AG04450 (cell line): ENCODE measurements at places on chromosomes 6 and 20.

- no peak for DNase-seq
These were observed 81.2 kb downstream of the SPTLC3 start for GRCh38 chr20:13089950-13090469.

GRCh38 chr6:34205466-34205865, 31.2 kb upstream of the HMGA1 start:
- no peak for DNase-seq

- DNase-seq: no peak
These were observed 71.5 kb upstream of the BMP2 start for GRCh38 chr20:6696001-6696400.

GRCh38 chr6:49535795-49536194, 14.7 kb upstream of the C6orf141 start:
- no peak for DNase-seq

DNA sequence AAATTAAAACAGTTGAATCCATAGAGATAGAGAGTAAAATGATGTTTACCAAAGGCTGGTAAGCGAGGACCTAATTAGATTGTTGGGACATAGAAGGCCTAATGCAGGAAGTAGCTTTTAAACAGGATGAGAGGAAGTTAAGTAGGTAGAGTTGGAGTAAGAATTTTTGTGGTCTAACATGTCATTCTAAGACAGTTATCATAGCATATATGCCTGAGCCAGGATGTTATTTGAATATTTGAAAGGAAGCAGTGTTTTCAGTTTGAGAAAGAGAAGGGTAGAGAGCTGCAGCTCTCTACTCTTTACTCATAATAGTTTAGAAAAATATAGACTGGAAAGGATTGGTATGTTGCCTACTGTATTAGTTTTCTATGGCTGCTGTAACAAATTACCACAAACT, 121.6 kb downstream of the MEI4 start:
- no peak for DNase-seq

DNA sequence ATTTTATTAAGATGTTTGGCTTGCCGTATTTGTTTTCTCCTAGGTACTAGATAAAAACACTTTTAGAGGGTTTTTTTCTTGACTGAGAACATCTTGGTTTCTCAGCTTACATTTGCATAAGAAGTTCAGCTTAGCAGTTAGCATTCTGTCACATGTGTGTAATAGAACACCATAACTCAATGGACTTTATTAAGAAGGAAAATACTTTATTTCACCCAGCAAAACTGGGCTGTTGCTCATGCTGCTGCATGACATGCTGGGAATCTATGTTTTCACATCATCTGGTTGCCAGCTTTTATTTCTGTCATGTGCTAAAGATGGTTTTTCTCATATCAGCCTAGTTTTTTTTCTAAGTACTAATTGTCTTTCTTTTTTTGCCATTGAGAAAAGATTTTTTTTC, 144.6 kb downstream of the UTRN start:
- DNase-seq: no peak

- DNase-seq: no peak
These were observed 278.6 kb downstream of the COL12A1 start for GRCh38 chr6:74927299-74927698.

DNA sequence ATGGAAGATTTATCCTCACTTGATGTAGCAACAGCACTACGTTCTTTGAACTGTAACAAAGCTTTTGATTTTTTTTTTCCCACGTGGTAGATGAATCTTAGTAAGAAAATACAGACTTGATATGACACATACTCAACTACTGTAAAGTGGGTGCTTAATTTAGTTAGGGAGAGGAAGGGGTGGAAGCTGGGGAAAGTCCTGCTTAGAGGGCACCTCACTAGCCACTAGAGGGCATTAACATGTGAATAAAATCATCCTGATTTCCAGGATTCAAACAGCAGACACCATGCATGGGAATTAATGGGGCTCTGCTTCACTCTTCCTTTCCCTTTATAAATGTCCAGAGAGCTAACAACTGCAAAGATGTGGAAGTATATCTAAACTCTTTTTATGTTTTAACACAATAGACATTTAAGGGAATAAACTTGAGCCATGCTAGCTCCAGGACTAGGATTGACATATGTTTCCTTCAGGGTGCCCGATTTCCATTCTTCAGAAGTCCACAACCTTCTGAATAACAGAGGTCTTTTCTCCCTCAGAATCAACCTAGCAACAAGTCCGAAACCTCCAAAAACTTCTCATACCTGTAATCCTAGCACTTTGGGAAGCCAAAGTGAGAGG, 250.1 kb downstream of the ATXN1 start:
- no peak for DNase-seq

DNA sequence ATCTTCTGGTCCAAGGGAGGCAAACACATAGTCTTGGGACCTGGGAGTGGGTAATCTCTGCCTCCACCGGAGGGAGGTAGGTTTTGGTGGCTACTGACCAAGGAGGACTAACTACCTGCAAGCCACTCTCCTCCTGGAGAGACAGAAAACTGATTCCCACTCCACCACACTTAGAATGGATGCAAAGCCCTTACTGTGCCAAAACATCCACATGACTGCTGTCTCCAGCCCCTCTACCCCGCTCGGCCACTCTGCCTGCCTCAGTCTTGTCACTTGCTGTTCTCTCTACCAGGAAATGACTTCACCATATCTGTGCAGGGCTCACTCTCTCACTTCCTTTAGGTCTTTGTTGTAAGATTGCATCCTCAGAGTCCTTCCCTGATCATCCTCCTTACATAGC, 129.5 kb upstream of the ARG1 start:
- no peak for DNase-seq

GRCh38 chr6:3451498-3451897, 5.4 kb downstream of the SLC22A23 start:
- no peak for DNase-seq

- no peak for DNase-seq
These were observed 9.3 kb upstream of the ARID1B start for GRCh38 chr6:156767603-156768467.

GRCh38 chr6:28897369-28897745, 26.4 kb downstream of the TRIM27 start:
- no peak for DNase-seq

GRCh38 chr6:33428224-33428965, 8.5 kb downstream of the SYNGAP1 start:
- DNase-seq: no peak

DNA sequence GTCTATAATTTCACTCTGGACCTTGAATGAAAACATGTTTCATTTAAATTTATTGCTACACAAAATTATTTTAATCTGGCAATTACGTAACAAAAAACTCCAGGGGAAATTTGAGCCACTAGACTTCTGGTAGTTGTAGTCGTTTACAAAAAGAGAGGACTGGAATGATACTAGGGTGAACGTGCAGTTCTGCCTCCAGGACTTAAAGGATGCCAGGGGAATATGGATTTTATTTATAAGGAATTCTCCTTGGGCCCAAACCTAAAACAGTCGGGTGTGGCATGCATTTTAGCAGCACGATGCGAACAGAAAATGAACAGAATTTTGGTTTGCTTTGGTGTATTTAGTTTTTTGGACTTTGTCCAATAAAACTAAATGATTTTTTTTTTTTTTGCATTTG, 76.9 kb downstream of the PRL start:
- no peak for DNase-seq

- no peak for DNase-seq
These were observed 470.2 kb upstream of the HSF2 start for GRCh38 chr6:121929301-121929700.

- no peak for DNase-seq
These were observed 598 bp downstream of the HLA-B start for GRCh38 chr6:31356216-31356945.

DNA sequence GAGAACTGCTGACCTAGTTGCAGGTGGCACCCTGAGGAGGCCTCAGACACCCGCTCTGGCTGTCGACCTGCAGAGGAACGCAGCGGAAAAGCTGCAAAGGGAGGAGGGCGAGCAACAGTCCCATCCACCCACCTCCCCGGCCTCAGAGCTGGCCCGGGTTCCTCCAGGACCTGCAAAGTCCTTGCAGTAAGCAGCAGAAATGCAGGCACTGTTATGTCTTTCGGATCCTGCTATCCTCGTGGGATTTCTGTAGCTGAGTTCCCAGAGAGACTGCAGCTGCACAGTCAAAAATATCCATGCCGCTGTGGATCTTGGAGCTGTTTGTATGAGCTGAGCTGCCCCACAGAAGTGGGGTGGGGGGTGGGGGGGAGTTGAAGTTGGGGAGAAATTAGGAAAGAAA, 251.3 kb downstream of the ANKRD60 start:
- DNase-seq: no peak

GRCh38 chr20:10466855-10467254, 31.8 kb downstream of the SLX4IP start:
- DNase-seq: no peak

- no peak for DNase-seq
These were observed 286.6 kb downstream of the TENT5A start for GRCh38 chr6:81465859-81466258.

DNA sequence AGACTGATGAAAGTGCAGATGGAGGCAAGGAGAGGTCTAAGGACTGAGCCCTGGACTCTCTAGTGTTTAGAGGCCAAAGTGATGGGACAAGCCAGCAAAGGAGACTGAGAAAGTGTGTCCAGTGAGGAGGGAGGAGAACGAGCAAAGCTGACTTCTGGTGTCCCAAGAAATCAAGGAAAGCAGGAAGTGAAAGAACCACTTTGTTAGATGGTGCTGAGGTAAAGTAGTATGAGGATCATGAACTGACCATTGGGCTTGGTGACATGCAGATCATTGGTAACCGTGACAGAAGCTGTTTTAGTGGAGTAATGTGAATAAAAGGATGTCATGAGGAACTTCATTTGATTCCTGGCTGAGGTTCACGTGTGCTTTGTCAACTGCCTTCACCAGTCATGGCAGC, 108.4 kb downstream of the SLX4IP start:
- DNase-seq: no peak

DNA sequence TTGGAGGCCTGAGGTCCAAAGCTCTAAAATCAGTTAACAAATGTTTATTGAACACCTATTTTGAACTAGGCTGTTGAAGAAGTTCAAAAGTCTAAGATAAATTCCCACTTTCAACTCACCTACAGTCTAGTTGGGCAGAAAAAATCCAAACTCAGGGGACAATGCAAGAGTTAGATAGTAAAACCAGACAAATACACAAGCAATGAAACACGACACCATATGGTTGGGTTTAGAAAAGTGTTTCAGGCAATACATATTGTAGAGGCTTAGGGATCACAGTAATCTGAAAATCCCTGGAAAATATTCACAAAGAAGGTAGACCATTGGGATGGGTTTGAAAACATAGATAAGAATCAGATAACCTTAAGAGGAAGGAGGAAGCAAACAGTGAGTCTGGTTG, 1.3 kb upstream of the CARMIL1 start:
- DNase-seq: no peak

GRCh38 chr6:138403324-138403800, 661 bp upstream of the HEBP2 start:
- no peak for DNase-seq

GRCh38 chr6:41272591-41273240, 13.8 kb downstream of the TREM1 start:
- no peak for DNase-seq

DNA sequence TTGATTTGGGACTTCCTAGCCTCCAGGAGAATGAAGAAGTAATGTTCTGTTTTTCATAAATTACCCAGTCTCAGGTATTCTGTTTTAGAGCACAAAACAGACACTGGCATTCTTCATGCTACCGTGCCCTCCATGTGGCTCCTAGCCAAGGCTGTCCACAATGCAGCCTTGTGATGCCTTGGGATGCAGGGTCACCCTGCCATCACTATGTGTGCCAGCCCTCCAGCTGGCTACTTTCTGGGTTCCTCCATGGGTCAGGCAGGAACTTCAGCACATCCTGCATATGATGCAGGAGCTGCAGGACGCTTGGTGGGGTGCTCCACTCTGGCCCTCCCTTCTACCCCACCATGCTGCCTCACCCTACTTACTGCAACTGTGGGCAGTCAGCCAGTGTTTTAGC, 38.0 kb upstream of the FAM50B start:
- no peak for DNase-seq

- DNase-seq: peak; percentile 43
These were observed 49.6 kb upstream of the PTPRK start for GRCh38 chr6:128569732-128570679.

- DNase-seq: no peak
These were observed 765.9 kb downstream of the BCKDHB start for GRCh38 chr6:80872199-80872950.

DNA sequence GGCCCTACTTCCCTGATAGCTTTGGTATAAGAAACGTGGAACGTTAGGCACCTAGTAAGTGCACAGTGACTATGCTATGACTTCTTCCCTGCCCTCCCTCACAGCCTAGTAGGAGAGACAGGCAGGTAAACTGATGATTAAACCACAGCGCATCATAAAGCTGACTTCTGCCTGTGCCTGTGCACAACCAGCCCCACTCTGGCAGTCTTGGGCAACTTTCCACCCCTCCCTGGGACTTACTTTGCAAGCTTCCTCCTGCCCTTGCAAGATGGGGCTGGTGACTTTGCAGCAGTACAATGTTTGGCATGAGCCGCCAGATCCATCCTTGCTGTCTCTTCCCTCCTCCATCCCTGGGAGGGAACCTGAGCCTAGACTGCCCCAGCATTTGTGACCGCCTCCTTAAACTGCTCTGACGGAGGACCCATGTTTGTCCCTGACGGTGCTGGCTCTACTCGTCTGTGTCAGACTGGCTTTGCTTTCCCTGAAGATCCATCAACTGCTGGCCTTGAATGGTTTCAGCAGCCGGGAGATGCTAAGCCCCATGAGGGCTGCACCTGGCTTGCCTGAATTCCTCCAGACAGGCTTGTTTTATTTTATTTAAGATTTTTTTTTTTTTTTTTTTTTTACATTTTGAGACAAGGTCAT, 36.1 kb downstream of the EFCAB8 start:
- DNase-seq: no peak
